NCI-H2171 treated with DMSO at 0.1 percent for 48 hours (cell line): ENCODE measurements at places on chromosomes 7 and 10.

DNA sequence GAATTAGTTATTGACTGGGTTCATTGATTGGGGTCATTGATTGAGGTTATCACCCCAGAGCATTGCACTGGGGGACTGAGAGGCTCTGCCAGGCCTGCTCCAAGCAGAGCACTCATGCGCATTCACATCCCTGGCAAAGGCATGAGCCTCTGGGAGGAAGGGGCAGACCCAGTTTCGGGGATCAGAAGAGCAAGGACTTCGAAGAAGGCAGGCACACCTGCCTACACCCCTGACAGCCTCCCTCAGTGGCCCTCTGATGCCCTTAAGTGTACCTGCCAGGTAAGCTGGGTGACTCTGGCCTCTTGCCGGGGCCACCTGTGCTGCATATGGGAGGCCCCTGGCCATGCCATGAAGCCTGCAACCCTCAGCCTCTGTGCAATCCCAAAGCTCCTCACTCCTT lies 181.1 kb downstream of the PTPN20 start:
- no peak for DNase-seq

GRCh38 chr10:117503244-117504205 lies 39.0 kb upstream of the EMX2 start:
- peak; percentile 82 for DNase-seq

- no peak for DNase-seq
Measured at GRCh38 chr10:32273336-32273735, 73.6 kb downstream of the EPC1 start.

- no peak for DNase-seq
Measured at GRCh38 chr10:50410066-50410811, 158.9 kb upstream of the ASAH2 start.

DNA sequence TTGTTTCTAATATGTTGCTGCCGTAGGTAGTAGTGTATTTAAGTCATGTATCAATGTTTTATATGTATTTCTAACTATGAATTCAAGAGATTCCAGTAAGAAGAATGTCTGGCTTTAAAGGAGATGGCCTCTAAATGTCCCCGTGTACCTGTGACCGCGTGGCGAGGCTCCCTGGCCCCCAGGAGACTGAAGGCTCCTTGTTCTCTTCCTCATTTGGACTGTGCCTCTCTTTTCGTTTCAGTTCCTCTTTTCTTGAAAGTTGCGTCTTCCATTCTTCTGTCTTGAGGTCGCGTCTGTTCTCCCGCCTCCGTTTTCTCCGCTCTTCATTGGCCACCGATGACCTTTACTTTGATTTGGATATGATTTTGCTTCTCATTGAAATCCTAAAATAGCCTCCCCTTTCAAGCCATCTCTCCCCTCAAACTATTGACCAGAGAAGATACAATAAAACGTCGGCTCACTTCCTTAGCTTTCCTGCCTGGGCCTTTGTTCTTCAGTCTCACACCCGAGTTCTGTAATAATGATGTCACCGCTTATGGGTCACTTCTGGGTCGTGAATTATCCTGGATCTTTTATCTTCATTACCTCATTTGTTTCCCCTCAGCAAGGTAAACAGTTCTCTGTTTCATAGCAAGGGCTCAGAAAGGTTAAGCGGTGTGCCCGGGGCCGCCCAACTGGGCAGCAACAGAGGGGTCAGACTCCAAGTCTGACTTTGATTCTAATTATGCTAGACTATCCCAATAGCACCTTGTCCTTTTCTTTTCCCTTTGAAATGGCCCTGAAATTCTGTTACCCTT lies 28.7 kb downstream of the WIPI2 start:
- no peak for DNase-seq

DNA sequence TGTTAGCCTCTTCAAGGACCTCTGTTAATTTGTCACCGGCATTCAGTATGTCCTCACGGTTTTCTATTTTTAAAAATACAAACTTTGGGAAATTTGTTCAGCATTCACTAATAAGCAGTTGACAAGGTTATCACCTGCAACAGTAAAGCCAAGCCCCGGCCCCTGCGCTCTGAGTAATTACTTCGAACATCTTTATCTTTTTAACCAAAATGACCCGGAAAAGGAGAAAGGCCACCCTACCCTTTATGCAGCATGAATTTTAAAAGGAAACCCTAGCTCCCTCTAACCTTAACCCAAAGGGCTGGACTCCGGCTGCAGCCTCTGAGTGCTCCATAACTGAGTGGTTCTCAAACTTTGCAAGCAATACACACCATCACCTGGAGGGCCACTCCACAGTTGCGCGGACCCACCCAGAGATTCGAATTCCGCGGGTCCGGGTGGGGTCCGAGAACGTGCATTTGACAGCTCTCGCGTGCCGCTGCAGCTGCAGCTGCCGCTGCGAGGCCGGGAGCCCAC lies 940 bp downstream of the NSMCE4A start:
- DNase-seq = no peak

GRCh38 chr7:151132461-151133205 lies 34.9 kb downstream of the GBX1 start:
- DNase-seq = no peak

GRCh38 chr10:120156614-120157274 lies 264.2 kb downstream of the SEC23IP start:
- DNase-seq = no peak
